ENCODE measurements at places on chromosomes 11 and 22.

DNA sequence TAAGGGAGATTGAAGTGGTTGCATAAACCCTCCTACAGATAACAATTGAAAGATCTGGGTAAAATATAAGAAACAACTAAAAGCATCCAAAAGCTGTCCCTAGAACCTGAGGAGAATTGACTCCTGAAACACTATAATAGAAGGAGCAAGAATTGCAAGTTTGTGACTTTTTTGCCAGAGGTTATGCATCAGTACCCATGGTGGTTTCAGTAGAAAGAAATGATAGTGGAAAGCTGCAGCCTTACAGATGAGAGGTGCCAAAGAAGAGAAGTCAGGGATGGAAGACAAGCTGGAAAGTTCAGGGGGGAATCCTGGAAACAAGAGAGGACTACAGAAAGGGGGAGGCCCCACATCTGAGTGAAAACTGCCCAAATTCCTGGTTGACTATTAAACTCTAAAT lies 80.7 kb downstream of the PACS1 start:
- DNase-seq: no peak

DNA sequence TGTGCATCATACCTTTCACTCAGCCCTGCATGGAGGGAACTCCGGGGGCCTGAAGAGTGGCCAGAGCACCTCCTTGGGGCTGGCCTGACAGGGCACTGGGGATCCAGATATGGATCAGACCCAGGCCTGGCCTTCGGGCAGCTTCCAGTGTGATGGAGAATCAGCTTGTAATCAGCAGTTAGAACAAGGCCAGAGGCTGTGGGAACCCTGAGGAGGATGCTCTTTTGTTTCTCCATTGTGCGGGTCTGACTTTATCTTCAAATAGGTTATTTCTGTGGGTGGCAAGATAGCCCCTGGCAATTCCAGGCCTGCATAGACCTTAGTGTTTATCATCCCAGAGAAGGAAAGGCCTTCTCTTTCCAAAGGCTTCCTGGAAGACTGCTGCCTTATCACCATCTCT lies 12.3 kb downstream of the DGAT2 start:
- DNase-seq: no peak

- DNase-seq: no peak
These were observed 8.6 kb downstream of the PLEKHA7 start for GRCh38 chr11:17005646-17006045.

DNA sequence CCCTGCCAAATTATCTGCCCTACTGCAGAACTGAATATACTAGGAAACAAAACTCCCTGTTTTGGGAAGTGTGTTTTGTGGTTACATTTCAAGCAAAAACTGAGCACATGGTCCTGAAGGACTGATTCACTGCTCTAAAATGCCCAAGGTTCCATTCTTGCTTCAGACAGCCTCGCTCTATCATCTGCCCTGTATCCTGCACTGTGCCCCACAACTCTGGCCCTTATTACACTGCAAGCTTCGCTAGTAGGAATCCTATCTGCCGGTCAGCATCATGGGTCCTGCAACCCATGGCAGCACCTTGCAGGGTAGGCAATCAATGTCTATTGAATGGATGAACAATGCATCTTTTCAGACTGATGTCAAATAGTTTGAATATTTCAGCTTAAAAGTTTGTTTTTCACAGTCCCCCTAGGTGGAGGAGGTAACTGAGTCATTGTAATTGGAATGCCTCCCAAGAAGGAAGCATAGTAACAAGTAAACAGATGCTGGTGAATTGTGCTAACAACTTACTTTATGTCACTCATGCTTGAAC lies 21.3 kb downstream of the LAYN start:
- no peak for DNase-seq

GRCh38 chr22:46564084-46564714 lies 26.8 kb upstream of the CELSR1 start:
- no peak for DNase-seq

DNA sequence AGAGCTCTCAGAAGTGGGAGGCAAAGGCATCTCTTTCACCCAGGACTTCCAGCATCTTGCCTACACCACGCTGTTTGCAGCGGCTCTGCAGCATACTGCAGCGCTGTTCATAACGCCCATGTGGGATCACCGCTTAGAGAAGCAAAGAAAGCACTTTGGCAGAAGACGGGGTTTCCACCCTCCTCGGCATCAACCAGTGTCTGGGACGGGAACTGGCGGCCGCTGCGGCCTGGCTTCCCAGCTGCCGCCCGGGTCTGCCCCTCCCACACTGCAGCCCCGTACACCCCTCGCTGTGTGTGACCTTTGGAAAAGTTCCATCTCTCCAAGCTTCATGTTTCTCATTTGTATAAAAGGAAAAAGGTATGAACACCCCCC lies 545 bp upstream of the TIRAP start:
- DNase-seq: no peak

GRCh38 chr22:48431014-48431413 lies 1396.7 kb downstream of the BRD1 start:
- no peak for DNase-seq

GRCh38 chr11:75325713-75326438 lies 25.6 kb downstream of the ARRB1 start:
- no peak for DNase-seq

- no peak for DNase-seq
These were observed 7.4 kb downstream of the TOLLIP start for GRCh38 chr11:1302041-1302460.

DNA sequence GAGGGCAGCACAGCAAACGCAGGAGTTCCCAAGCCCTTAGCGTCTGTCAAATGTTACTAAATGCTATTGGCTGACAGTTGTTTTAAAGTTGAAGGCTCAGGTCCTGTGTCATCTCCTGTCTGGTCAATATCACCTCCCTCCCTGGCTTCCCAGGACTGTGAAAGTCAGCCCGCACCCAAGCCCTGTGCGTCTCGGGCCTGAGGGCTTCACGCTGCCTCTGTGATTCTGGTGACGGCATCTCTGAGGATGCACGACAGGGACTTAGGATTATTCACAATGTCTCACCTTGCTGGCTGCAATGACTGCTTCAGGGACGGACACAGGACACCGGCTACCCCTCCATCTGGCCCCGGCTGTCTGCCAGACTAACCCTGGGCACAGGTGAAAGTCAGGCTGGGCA lies 415.3 kb downstream of the CTTN start:
- no peak for DNase-seq

GRCh38 chr22:37283393-37283937 lies 1.2 kb downstream of the CYTH4 start:
- DNase-seq: no peak

DNA sequence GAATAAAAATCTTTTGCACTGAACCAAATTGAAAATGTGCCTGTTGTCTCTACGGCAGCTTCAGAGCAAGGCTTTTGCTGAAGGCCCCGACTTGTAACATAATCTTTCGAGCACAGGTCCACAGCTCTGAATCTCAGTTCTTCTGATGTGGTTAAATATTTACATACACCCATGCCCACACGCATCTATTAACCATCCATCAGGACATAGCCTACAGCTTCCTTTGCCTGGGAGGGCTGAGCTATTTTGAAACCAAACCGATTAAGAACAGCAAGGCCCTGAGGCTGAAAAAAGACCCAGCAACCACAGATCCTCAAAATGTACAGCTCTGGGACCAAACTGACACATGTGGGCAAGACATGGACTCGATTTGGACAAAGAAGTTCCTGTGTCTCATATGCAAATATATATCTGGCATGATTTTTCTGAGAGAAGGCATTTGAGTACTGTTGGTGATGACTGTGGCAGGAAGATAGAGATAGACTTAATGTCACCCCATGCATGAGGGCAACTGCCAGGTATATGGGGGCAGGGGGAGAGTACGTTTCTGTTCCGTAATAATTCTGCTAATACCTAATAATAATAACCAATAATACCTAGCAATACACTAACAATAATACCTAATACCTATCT lies 322.7 kb upstream of the PLET1 start:
- DNase-seq: no peak
